Astrocyte of the cerebellum (primary cell): ENCODE measurements at places on chromosomes 3 and 15.

DNA sequence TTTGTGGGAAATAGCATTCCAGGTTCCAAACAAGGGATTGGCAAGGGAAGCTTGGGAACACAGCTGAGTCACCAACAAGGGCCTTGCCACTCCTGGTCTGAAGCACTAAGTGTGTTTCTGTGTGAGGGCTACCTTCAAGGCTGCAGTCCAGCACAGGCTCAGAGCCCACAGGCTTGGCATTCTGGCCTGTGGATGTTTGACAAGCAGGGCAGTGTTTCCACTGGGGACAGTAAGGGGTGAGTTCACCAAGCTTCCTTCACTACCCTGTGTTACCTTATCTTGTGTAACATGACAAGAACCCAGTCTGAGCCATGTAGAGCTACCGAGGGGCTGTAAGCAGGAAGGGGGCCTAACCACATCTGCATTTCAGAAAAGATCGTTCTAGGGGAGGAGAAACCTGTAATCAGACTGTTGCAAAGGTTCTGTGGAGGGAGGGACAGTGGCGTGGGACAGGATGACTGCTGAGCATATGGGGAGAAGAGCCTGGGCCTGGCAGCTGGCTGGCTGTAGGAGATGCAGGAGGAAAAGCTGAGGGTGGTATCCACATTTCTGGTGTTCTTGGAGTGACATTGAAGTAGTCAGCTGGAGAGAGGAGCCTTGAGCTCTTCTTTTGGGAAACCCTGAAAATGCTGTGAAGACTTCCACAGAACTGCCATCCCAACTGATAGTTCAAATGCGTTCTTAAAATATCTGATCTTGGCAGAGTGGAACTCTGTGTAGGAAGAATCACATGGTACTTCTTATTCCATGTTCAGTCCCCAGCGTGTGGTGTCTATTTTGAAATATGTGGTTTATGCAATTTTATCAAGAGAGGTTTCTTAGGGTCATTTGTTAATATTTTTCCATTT, 61.3 kb downstream of the CTDSPL start:
- no peak for DNase-seq

- no peak for DNase-seq
These were observed 19.2 kb upstream of the FRMD4B start for GRCh38 chr3:69405067-69405466.

DNA sequence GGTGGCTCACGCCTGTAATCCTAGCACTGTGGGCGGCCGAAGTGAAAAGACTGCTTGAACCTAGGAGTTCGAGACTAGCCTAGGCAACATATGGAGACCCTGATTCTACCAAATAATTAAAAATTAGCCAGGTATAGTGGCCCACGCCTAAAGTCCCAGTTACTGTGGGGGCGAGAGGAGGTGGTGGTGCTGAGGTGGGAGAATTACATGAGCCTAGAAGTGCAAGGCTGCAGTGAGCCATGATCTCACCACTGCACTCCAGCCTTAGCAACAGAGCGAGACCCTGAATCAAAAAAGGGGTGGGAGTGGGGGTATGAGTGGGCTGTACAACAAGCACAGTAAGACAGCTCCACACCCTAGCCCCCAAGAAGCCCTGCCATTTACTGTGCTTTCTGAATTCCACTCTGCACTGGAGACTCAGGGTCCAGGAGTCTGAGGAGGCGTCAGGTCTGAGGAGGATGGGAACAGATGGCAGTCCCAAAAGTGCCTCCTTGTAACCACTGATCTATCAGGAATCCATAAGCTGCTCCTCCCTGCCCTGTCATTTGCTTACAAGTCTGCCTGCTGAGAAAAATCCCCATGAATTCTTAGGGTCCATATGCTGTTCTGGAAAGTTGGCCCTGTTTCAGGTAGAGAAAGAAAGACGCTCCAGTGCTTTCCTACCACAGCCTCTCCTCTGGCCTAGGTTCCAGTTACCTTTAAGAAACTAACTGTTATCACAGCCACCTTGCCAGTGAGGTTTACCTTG, 171.1 kb downstream of the MAGI1 start:
- no peak for DNase-seq

DNA sequence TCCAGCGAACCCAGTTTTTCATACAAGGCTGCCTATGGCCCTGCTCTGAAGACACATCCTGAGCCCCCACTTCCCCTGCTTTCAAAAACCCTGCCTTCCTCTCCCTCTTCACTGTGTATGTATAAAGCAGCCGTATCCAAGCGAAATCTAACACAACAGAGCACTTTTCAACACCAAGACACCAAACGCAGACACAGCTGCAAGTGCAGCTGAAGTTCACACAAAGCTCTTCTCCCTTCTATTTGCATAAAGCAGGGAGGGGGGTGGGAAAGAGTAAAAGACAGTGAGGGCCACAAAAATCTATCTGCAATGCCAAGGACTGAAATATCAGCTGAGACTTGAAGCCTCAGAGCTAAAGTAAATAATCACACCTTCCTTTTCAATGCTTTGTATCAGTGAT, 35.1 kb upstream of the CSPG5 start:
- DNase-seq: no peak

DNA sequence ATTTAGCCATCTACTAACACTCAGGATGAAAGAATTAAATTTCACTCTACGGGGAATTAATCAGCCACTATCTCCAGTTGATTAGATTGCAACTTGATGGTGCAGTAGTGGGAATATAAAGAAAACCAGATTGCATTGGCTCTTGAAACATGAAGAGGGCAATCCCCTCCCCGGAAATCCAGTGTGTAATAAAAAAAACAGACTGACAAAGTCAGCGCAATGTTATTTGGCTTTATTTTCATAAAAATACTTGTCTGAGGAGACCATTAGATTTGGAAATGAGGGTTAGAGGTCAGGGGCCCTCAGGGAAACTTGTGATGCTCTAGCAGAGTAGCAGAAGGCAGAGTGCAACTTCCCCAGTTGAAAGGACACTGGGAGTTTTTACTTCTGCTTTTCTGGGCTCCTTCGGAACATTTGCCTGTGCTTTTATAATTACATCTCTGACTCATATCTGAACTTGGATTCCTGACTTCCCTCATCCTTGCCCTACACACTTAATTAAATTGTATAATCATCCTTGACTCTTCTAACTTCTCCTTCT, 326.8 kb downstream of the TUSC7 start:
- no peak for DNase-seq

DNA sequence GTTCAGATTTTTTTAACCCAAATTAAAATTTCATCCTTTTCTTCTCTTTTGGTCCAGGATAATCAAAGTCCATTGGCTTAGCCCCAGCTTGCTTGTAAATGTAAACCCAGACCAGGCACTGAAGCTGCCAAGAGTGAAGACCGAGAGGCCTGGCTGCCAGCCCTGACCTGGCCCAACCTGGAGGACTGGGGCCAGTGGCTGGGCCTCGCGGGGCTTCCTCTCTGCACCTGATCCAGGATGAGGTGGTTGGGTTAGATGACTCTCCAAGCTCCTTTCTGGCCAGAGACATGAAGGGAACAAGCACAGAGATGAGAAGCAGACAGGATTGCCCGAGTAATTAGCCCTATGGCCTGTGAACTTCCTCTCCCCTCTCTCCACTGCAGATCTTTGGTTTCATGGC, 50.6 kb downstream of the CMTM6 start:
- no peak for DNase-seq

DNA sequence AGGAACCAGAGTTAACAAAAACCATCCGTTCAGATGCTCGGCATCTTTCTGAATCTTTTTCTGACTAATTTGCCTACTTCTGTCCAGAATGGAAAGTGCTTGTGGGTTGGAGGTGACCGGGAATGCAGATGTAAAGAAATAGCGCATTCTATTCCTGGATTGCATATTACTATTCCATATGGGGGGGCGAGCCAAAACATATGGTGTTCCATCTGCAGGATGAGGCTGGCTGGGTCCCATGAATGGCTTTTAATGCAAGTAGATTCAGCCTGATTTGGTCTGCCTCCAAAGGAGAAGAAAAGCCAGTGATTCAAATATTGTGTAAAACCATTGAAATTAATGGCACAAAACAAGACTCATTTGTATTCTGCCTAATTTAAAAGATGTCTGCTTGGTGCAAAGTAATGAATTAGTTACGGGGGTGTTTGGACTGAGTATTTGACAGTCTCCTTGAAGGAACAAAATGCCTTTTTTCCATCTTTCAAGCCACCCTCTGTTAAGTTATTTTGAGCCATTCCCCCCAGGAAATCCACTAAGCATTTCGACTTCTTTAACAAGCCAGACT, 99.0 kb downstream of the ST8SIA2 start:
- no peak for DNase-seq

DNA sequence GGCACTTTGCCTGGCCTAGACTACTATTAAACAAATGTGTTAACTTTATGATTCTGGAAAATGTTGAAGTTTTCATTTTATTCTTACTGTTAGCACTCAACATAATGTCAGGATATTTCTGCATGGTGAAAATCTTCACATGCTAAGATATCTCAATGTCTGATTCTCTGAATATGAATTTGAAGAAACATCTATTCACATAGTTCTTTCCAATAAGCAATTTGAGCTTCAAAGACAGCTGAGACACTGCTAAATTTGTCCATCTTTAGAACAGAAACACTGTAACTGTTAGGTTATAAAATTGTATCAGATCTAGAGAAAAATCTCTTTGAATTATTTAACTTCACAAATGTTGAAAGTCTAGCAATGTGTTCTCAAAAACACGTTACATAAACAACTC, 970.2 kb downstream of the PLOD2 start:
- DNase-seq: no peak
